ENCODE measurements at places on chromosomes 5 and 9. TPM values are rescaled to one million over a fixed set of nuclear protein-coding genes. Genes with fewer than 3 reads are reported as not detected.

Gene DOCK8
- 121 TPM for total RNA-seq

DNA sequence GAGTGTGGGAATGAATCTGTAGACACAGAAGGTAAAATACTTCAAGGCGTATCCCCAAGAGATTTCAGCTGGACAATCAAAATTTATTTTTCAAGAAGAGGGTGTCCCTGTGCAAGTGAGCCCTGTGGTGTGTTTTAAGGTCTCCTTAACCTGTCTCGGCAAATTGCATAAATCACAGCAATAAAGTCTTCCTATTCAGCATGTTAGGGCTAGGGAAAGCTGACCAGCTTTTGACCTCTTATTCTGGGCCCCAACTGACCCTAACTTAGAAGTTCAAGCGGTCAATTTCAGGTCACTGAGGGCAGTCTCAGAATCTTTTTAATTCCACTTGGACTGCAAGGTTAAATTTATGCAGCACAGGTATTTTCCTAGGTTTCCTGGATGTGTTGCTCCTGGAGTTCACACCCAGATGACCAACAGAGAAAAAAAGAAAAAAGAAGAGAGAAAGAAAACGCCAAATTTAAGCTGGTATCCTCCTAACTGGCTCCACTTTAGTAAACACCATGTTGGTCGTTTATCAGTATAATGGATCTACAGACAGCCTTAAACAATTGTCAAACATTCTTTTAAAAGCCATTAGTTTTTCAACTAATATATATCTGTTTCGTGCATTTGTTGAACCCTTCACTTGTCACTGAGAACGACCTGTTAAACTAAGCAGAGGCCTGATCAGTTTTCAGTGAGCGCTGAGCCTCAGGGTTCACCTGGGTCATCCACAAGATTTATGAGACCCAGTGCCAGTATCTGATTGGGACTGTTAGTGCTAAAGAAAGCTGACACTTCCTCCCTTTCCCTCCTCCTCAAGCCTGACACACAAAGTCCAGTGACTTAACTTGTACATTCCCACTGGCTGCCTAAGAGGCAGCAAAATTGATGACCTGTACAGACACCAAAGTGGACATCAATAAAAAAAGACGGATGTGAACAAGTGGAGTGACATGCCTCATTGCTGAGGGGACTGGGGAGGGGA is 546.1 kb downstream of the NR2F1-AS1 start:
- DNase-seq = no peak

- DNase-seq = no peak
Observed at GRCh38 chr5:130601-131131, 38.7 kb downstream of the PLEKHG4B start.

Gene TAF11L7
- total RNA-seq = not detected

Gene KCNMB1
- not detected for total RNA-seq

- DNase-seq = peak; percentile 79
Observed at GRCh38 chr5:54021431-54022164, 288.8 kb downstream of the ARL15 start.

GRCh38 chr5:94021246-94021645 is 279.8 kb upstream of the POU5F2 start:
- DNase-seq = no peak

Data from activated CD4-positive, alpha-beta T cell treated with anti-CD3 and anti-CD28 coated beads, Interleukin-2, amount 10 ng/mL, durations not matched to agents 24 days and 14 days (primary cell).